ENCODE measurements at places on chromosomes 6 and 20. TPM values are rescaled to one million over a fixed set of nuclear protein-coding genes. Genes with fewer than 3 reads are reported as not detected.

DNA sequence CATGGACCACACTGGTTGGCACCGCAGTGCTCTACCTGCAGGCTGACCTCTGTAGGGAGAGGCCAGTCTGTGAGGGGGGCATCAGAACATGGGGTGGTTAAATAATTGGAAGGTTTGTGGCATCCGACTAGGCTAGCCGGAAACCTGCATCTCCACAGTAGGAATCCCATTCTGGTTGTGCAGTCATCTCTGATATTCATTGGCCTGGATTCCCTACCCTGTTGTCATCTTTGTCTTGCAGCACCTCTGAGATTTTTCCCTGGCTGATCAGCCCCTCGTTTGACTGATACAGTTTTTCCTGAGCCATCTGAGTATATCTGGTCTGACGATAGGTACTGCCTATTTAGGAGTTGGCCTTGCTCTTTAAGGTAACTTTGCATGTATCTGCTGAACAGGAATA is 259.4 kb downstream of the TMEM242 start:
- no peak for DNase-seq

DNA sequence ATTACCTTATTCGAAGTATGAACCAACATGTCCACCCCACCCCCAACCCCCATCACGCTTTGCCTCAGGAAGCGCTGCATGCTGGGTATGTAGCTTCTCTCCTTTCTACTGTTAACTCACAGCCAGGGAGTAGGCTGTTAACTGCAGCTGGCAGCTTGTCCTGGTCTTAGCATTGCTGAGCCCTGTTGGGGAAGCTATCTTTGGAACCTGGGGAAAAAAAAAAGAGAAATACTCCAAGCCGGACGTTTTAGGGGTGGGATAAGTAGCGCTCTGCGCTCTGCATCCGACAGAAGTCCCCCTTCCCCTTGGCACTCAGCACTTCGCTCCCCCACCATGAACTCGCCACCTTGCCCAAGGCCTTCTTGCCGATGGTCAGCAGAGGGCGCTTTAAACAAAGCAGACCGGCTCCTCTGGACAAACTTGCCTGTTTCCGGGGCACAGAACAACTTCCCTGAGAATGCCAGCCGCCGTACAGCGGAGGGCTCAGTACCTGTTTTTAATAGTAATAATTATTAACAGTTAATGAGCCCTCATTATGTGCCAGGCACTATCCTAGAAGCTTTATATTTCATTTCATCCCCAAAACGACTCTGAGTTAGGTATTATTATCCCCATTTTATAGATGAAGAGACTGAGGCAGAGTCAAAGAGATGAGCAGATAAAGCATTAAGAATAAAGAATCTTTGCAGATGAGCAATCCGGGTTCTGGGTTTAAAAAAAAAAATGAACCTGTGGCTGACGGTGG is 35.2 kb upstream of the MDFI start:
- peak; percentile 65 for DNase-seq

Gene SYCP2L
- total RNA-seq = not detected

DNA sequence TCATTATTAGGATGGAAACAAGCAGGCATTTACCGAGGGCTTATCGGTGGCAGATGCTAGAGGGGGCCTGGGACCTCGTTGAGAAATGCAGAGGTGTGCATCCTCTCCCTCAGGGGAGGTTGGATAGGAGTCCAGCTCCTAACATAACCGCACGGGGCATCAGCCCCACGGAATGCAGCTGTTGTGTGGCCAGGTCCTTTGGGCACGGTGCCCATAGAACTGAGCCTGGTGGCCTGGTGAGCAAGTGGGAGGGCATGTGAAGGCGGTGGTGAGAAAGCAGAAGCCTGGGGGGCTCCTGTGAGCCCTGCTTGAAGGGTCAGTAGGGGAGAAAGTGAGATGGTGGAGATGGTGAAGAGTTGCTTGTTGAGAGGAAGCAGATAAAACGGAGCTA is 143.7 kb downstream of the CDH26 start:
- no peak for DNase-seq

DNA sequence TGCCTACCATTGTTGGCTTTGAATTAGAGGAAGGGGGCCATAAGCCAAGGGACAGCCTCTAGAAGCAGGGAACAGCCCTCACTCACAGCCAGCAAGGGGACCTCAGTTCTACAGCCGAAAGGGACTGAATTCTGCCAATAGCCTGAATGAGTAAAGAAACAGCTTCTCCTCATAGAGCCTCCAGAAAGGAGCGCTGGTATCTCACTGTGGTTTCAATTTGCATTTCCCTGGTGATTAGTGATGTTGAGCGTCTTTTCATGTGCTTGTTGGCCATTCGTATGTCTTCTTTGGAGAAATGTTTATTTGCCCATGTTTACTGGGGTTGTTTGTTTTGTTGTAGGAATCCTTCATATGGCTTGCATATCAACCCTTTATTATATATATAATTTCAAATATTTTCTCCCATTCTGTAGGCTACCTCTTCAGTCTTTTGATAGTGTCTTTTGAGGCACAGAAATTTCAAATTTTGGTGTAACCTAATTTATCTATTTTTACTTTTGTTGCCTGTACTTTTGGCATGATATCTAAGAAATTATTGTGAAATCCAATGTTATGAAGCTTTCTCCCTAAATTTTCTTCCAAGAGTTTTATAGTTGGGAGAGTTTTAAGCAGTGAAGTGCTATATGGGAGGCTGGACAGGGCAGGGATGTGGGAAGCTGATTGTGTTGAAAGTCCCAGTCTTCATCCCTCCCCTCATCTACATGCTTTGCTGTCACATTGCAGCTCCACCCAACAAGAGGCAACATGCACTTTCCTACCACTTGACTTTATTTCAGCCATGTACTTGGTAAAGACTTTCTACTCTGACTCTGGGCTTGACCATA is 82.3 kb upstream of the SHLD1 start:
- no peak for DNase-seq

Gene MICB
- 0.59 TPM for total RNA-seq

GRCh38 chr20:24442909-24443308 is 26.5 kb upstream of the SYNDIG1 start:
- DNase-seq = no peak

Gene TBX18
- not detected for total RNA-seq

GRCh38 chr6:2447931-2448330 is 202.5 kb upstream of the GMDS start:
- DNase-seq = no peak

- DNase-seq = peak; percentile 52
These were observed 9.9 kb upstream of the RFPL4B start for GRCh38 chr6:112337209-112337638.

GRCh38 chr6:54366667-54367327 is 58.6 kb downstream of the TINAG start:
- DNase-seq = peak; percentile 24

Gene PRND
- not detected for total RNA-seq

GRCh38 chr6:14959324-14959885 is 286.5 kb upstream of the JARID2 start:
- no peak for DNase-seq

Gene ENPP3
- total RNA-seq = not detected

DNA sequence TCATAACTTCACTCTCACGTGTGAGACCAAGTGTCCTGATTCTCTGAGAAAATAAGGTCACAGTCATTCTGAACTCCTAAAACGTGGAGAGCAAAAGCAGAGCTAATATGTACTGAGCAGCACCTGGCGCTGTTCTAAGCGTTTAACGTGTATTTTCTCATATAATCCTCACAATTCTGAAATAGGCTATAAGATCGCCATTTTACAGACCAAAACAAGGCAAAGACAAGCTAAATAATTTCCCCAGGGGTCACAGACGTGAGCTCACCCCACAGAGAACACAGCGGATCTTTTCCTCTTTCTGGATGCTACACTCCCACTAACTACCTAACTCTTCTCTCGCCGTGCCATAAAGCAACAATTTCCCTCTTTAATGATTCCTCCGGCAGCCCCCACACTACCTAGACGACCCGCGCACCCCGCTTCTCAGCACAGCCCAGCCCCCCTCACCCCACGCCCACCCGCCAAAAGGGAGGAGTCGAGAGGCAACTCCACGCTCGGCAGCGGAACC is 636 bp downstream of the SUPT3H start:
- DNase-seq = peak; percentile 17

- DNase-seq = peak; percentile 50
These were observed 47.9 kb downstream of the HDDC2 start for GRCh38 chr6:125253881-125254280.

GRCh38 chr6:33425668-33426577 is 6.1 kb downstream of the SYNGAP1 start:
- peak; percentile 82 for DNase-seq

GRCh38 chr6:111361648-111362047 is 121.4 kb downstream of the REV3L start:
- peak; percentile 17 for DNase-seq

Measured in mammary epithelial cell (primary cell).